ENCODE measurements at places on chromosomes 12 and 14.

GRCh38 chr14:65476942-65477318, 64.4 kb downstream of the FUT8 start:
- no peak for DNase-seq

GRCh38 chr12:16136219-16136988, 141.1 kb downstream of the SLC15A5 start:
- DNase-seq, result no peak

GRCh38 chr14:69091695-69092094, 61.2 kb downstream of the DCAF5 start:
- DNase-seq, result no peak

GRCh38 chr12:53644133-53644532, 18.0 kb upstream of the ATF7 start:
- no peak for DNase-seq

DNA sequence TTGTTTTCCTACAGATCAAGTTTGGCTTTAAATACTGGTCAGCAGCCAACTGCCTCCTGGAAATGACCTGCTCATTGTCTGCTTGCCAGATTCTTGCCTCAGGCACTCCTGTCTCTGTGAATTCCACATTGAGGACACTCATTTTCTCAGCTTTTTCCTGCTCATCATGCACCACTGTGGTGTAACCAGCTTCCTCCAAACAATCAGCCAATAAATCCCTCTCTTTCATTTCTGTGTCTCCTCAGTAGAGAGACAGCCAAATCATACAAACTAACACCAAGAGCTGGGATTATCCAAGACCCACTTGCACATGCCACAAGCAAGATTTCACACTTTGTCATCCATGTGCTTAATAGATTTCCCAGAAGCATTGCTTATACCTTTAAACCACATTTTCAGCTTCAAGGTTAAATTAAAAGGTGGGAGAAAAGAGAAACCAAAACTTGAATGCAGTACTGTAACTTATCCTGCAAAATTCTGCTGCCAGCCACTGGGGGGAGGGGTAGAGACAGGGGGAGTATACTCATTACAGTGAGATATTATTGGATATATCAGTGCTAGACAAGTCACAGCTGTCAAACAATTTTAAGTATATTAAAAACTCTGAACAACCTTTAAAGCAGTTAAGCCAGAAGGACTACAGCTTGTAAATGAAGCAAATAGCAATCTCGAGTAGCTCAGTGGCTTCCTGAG, 105.0 kb downstream of the PPP2R5E start:
- peak; percentile 2 for DNase-seq

DNA sequence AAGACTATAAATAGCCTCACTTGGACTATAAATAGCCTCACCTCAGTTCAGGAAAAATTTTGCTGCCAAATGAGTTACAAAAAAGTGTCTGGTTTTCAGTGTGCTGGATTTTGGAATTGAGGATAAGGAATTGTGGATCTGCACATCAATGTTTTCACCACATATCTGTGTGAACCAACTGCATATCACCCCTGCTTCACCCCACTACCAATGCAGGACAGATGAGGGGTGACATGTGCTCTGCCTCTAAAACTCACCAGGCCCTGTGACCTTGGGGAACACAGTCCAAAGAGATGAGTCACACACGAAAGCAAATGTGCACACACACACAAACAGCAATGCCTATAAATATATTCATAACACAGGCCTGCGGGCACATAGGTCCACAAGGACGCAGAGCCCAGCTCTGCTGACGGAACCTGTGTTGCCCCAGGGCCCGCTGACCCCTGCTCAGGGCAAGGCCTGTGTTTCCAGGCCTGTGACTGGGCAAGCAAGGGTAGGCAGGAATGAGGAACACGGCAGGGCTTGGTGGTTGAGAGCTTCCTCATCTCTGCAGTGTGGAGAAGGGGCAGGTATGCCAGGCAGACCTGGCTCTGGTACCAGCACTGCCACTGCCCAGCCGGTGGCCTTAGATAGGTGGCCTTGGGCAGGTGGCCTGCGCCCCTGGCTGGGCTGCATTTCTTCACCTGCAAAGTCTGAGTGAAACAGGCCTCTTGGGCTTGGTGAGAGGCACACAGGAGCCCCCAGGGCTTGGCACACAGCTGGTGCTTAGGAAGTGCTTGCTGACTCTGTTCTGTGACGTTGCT, 82.4 kb downstream of the ARL6IP4 start:
- DNase-seq, result no peak

DNA sequence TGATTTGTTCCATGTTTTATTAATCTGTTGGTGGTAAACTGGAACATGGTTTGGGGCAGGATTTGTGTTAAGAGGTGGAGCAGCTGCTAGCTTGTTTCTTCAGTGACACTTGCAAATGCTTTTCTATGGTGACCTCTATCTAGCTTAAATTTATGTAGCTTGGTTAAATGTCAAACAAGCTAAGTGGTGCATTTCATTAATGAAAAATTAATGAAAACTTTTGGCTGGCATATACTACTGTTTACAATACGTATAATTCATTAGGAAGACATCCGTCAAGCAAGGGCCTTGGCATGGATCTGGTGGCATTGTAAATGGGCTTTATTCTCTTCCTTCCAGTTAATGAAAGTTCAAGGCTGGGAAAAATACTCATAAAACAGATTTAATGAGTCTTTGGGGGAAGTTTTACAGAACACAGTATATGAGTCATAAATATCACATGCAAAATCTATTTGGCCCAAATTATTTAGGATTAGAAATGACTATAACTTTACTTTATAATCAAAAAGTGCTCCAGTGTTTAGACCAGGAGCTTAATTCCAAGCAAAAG, 807.7 kb upstream of the SEL1L start:
- DNase-seq, result no peak

DNA sequence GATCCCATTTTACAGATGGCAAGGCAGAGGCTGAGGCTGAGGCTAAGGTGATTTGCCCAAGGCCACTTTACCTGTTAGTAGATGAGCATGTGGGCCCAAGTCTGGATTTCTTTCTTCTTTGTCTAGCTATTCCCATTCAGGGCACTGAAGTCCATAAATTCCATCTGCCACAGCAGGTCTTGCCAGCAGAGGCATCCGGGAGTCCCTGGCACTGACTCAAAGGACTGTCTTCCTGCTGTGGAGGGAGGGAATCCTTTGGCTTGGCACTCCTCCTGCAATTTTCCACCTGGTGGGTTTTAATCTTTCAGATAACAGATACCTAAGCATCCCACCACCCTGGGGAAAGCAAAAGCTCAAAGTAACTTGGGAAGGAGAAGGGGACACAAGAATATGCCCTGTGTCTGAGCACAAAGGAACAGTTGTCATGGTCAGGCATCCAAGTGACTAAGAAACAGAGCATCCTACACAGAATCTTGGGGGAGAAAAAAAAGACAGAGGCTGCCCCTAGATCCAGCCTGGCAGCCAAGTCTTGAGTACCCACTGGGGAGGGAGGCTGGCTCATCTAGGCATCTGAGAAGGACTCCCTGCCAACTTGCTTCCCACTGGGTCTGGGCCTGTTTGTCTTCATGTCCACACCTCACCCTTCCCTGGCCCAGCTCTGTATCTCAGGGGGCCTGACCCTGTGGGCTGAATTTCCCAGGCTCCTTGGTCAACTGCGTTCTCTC, 35.6 kb upstream of the CMKLR1 start:
- no peak for DNase-seq

DNA sequence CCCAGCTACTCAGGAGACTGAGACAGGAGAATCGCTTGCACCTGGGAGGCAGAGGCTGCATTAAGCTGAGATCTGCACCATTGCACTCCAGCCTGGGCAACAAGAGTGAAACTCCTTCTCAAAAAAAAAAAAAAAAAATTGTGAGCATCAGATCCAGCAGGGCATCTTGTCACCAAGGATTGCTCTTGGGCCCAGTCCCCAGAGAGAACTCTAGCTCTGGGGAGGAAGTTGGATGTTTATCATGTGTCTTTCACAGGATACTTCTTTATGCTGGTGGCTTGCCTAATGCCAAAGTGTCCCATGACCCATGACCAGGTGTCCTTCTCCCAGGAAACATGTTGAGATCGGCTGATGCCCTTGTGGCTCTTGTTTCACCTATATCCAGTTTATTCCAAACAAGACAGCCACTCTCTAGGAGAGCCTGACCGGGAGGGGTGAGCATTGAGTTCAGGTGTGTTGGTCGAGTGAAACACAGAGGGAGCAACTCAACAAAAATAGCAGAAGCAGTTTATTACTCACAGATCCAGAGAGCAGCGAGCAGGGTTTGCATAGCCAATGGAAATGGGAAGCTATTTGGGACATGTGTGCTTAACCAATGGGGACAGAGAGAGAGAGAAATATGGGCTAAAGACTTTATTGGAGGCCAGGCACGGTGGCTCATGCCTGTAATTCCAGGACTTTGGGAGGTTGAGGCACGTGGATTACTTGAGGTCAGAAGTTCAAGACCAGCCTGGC, 6.6 kb upstream of the TCHP start:
- DNase-seq, result no peak

DNA sequence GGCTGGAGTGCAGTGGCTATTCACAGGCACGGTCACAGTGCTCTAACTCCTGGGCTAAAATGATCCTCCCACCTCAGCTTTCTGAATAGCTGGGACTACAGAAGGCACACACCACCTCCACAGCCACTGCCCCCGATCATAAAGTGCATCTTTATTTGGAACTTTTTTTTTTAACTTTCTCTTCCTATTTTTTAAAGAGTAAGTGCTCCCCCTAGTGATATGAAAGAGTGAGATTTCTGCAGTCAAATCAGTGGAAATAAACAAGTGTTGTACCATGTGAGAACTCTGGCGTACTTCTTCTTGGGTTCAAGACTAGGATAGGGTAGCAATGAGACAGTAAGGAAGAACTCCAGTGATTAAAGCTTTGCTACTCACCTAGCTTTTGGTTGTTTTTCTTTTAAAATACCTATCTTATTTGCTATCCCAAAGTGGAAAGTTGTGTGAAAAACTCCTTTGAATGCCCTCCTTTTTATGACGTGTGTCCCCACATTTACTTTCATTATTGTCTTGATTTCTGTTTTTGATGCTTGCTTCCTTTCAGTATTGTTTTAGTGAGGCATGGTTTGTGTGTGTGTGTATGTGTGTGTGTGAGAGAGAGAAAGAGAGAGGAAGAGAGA, 6.6 kb downstream of the PPP4R4 start:
- DNase-seq, result no peak

DNA sequence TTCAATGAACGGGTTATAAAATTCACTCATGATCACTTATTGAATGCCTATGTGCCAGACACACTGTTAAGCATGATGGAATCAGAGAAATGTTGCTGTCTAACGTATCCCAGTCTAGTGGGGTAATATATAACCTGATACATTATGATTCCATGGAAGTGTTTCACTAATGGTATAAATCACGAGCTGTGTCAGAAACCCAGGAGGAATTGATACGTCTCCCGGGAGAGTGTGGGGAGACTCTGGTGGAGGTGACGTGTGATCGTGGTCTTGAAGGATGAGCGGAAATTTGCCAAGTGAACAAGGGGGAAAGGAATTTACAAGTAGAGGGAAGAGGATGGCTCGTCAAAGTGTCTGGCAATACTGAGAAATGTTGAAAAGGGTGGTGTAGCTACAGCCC, 26.5 kb downstream of the MANSC1 start:
- DNase-seq, result no peak

DNA sequence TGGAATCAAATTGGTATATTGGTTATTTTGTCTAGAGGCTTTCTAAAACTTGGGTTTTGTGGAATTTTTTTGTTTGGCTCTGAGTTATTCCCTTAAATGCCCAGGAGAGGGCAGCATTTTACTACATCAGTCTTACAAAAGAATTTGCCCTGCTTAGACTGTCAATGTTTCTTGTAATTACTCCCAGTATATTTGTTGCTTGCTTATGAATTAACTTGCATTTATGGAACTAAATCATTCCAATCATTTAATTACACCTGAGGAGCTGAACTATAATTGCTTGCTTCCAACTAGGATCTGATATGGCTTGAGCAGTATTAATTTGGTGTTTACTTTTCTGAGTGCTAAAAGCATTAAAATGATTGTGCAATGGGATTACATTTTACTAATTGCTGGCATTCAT, 48.7 kb downstream of the MIPOL1 start:
- DNase-seq, result no peak

GRCh38 chr12:51328587-51328986, 4.6 kb upstream of the BIN2 start:
- DNase-seq, result no peak

- no peak for DNase-seq
These were observed 49.0 kb upstream of the PIWIL1 start for GRCh38 chr12:130288691-130289090.

GRCh38 chr12:26473291-26473690, 277.9 kb downstream of the SSPN start:
- DNase-seq, result no peak

DNA sequence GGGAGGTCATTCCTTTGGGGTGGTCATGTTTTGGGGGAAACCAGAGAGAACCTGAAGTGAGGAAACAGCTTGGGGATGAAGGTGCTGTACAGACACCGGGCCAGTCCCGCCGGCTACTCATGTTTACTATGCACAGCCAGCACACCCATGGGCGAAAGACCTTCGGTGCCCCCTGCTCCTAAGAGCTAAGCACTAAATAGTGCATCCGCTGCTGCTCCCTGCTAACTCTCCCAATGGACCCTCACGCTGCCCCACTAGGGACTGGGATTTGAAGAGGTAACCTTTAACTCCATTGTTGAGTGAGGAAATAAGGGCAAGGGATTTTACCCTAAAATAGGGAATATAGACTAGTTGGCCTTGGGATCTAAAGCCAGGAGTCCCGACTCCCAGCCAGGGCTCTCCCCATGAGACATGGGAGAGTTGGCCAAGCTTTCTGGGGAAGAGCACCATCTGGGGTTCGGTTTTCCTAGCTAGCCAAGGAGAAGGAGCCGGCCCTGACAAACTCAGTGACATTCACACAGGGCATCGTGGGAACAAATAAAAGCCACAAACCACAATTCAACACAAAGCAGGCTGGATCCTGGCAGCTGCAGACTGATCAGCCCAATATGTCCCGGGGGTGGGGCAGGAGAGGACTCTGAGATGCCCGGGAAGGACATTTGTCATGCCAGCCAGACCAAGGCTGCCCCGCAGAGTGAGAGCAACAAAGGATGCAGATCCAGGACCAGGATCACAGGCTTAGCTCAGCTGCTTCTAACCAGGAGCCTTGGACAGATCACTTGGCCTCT, 91.7 kb downstream of the SINHCAF start:
- DNase-seq, result no peak

GRCh38 chr14:102316338-102316742, 3.2 kb upstream of the ZNF839 start:
- DNase-seq, result no peak

GRCh38 chr14:22315336-22315735, 273.7 kb downstream of the DAD1 start:
- no peak for DNase-seq

GRCh38 chr14:104129556-104129955, 8.8 kb upstream of the KIF26A start:
- DNase-seq, result no peak

GRCh38 chr14:32865827-32866376, 72.8 kb upstream of the NPAS3 start:
- DNase-seq, result no peak

- DNase-seq, result no peak
These were observed 49.7 kb downstream of the PSMA6 start for GRCh38 chr14:35341751-35342488.

GRCh38 chr12:113396828-113397496, 6.7 kb downstream of the SDS start:
- no peak for DNase-seq

- DNase-seq, result no peak
These were observed 108.6 kb downstream of the KTN1 start for GRCh38 chr14:55688566-55688965.

GRCh38 chr14:71403656-71404055, 496.4 kb downstream of the PCNX1 start:
- DNase-seq, result no peak
